ENCODE measurements at places on chromosomes 5 and 9.

- no peak for DNase-seq
Observed at GRCh38 chr5:38528162-38528703, 28.2 kb downstream of the LIFR start.

DNA sequence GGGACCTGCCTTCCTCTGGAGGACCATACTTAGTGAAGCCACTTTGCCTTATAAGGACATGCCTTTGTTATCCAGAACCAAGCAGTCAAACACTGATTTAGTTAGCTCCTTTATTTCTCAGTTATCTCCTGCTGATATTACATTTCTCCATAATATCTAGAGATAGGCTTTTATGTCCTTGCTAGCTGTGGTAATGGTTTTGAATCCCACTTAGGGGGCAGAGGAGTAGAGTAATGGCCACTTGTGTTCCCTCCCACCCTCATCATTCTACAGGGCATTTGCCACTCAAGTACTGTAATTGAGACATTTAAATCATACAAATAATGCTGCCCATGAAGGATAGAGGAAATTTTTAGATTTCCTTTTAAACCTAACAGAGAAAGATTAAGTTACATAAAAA, 80.9 kb downstream of the DOCK8 start:
- no peak for DNase-seq

- DNase-seq = no peak
Observed at GRCh38 chr5:156543348-156544145, 216.6 kb downstream of the SGCD start.

DNA sequence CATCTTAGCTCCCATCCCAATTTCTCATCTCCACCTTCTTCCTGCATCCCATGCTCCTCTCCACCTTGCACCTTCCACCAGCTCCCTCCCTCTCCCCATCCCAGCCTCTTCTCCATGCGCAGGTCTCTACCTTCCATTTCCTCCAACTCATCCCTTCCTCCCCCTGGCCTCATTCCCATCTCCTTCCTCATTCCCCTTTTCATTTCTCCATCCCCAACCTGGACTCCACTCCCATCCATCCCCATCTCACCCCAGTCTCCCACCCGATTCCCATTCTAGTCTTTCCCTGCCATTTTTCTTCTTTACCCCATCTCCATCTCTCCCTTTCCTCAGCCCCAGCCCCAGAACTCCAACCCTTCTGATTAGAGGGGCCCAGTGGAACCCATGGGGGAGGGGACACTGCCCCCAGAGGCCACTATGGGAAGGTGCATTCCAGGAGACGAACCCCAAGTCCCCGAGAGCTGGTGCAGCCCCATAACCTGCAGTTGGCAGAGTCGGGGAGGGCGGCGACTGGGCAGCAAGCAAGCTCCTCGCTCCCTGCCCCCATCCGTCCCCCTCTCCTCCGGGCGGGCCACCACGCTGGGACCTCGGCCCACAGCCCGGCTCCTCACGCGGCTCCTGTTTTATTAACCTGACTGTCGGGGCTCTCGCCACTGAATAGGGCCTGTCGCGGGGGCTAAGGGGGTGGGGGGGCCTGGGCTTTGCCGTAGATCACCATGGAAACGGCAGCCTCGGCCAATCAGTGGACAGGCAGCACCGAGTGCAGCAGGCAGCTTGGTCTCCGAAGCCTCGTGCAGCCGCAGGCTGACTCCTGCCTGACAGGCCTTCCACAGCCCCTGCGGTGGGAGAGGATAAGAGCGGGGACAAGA, 66.7 kb downstream of the PCDH1 start:
- peak; percentile 48 for DNase-seq

- no peak for DNase-seq
Observed at GRCh38 chr9:3250741-3251140, 275.1 kb downstream of the RFX3 start.
